ENCODE measurements at places on chromosomes 7 and 10. TPM values are rescaled to one million over a fixed set of nuclear protein-coding genes. Genes with fewer than 3 reads are reported as not detected.

Gene IFIT5
- total RNA-seq: 11.2 TPM

Gene STK31
- total RNA-seq: not detected

Gene FGL2
- total RNA-seq: under 0.01 TPM

Gene NKX1-2
- total RNA-seq: 5.2 TPM

Gene CCDC71L
- 32.2 TPM for total RNA-seq

Gene MARVELD1
- total RNA-seq: 39.8 TPM

Gene COL17A1
- total RNA-seq: 3,130 TPM

Gene ZNF777
- 9.2 TPM for total RNA-seq

Gene LIPM
- not detected for total RNA-seq

Data from mammary epithelial cell (primary cell).